ENCODE measurements at places on chromosomes 16 and 17.

DNA sequence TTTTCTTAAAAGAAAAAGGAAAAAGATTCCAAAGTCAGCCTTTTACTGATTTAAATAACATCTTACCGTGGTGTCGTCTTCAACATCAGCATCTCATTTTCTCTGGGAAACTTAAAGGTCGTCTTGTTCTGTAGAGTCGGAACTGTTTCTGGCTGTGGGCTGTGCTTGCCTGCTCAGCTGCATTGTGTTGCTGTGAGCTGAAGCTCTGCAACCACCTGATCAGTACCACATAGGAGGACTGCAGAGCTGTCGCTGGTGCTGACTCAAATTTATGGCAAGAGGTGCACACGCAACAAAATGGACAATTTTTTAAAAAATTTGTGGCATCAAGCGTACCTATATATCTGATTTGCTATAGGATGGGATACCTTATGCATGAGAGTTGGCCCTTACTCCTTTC, at the start of gene OMG:
OMG (minus strand) TSS at position 150 of the 400 bp plus-strand sequence. CDS start 908 bp downstream, outside the sequence.
- H3K36me3 ChIP-seq, result peaks cover under 1% of the 10 kb centered on the region
- no peak within 1 kb of the TSS for H3K4me3 ChIP-seq
- no peak for DNase-seq
- H3K4me1 ChIP-seq, result no peaks in the 10 kb centered on the region
- H3K27me3 ChIP-seq, result no peaks in the 10 kb centered on the region

GRCh38 chr16:83630979-83631378, 176.8 kb upstream of the HSBP1 start:
- DNase-seq, result no peak
- no peaks in the 10 kb centered on the region for H3K27me3 ChIP-seq
- H3K4me3 ChIP-seq, result no peak overlapping the region
- H3K27ac ChIP-seq, result no peak overlapping the region

DNA sequence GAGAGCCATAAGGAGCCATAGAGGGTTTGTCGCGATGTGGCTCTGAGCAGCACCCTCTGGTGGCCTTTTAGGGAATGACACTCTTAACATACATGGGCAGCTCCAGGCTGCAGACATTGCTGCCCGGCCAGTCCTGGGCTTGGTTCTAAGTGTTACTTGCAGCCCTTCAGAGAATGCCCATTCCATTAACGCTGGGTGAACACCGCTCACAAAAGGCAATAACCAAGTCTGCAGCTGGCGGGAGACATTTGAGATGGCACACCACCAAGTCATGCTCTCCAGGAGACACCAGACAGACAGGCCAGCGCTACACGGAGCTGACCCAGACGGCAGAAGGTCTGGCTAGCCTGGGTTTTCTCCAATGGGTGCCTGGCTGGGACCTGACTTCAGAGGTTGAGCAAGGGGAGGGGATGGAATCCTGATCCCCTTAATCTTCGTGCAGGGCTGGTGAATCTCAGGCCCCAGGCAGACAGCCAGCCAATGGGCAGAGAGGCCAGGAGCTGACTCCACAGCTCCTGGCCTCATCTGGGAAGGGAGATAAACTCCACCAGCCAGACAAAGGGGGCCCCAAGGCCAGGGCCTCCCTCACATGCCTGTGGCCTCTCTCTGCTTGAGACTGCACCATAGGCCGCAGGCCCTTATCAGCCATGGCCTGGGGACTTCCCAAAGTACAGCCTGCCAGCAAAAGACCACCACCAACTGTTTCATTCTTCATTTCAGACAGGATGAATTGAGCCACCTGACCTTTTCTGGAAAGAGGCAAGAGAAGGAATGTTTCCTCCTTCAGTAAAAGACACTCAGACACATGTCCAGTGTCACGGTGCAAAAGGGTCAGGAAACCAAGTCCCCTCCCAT, 58.8 kb downstream of the ZDHHC7 start:
- no peak overlapping the region for H3K4me3 ChIP-seq
- DNase-seq, result no peak
- no peaks in the 10 kb centered on the region for H3K36me3 ChIP-seq
- H3K27me3 ChIP-seq, result no peaks in the 10 kb centered on the region

DNA sequence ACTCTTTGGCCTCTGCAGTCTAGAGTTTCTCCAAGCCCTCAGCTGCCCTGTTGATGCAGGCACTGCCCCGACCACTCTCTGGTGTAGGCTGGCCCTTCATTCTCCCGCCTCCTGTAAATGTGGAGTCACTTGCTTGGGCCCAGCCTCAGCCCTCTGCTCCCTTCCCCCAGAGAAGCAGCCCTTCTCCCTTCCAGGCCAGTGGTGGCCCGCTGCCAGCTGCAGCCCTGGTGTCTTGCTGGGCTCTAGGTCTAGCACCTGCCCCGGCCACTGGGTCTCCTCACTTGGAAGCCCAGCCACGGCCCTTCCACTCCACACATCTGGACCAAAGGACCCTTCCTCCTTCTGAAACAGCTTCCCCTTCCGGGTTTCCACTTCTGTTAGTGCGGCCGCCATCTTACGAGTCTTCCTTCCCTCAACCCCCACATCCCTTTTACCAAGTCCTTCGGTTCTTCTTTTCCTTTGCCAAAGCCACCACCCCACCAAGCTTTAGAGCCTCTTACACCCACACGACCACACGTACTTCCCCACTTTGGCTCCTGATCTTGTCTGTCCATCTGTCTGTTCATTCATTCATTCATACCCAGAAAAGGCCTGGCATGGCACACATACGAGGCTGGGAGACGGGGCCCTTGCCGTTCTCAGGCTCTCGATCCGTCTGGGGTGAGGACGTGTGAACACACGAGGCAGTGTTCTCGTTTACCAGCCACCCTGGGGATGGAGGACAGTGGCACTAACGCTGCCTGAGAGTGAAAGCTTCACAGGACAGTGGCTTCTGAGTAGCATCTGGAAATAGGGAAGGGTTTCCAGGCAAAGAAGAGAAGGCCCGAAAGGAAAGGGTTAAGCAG, 68.0 kb downstream of the ABR start:
- no peak for DNase-seq
- peak overlapping the region; percentile 89 for H3K27ac ChIP-seq
- H3K36me3 ChIP-seq, result no peaks in the 10 kb centered on the region
- no peaks in the 10 kb centered on the region for H3K27me3 ChIP-seq

GRCh38 chr16:74775255-74775654, 635 bp upstream of the FA2H start:
- no peak for DNase-seq
- H3K27ac ChIP-seq, result peak overlapping the region; percentile 64
- no peaks in the 10 kb centered on the region for H3K27me3 ChIP-seq
- no peaks in the 10 kb centered on the region for H3K36me3 ChIP-seq

- peak overlapping the region; percentile 67 for H3K27ac ChIP-seq
- peaks cover 29% of the 10 kb centered on the region for H3K4me1 ChIP-seq
- H3K4me3 ChIP-seq, result no peak overlapping the region
- no peak for DNase-seq
- no peaks in the 10 kb centered on the region for H3K36me3 ChIP-seq
These were observed 48.7 kb downstream of the TENT4B start for GRCh38 chr16:50201787-50202186.

DNA sequence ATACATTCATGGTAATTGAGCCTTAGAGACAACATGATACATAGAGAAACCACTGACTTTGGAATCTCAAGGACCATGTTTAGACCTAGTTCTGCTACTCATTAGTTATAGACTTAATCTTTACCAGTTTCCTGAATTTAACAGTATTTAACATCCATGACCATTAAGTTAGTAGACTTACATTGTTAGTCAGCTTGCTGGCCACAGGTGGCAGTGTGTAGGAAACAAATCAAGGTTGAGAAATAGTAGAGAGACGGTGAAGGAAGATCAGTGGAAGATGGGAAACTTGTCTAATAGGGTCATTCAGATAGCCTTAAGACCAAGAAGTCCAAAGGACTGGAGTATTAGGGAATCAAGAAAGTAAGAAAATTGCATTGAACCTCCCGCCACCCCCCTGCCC, 31.0 kb downstream of the OMG start:
- no peak overlapping the region for H3K27ac ChIP-seq
- no peak for DNase-seq
- H3K27me3 ChIP-seq, result no peaks in the 10 kb centered on the region
- peaks cover 63% of the 10 kb centered on the region for H3K36me3 ChIP-seq
- H3K4me3 ChIP-seq, result no peak overlapping the region

GRCh38 chr17:75731716-75732498, 10.6 kb downstream of the ITGB4 start:
- no peak overlapping the region for H3K4me3 ChIP-seq
- peaks cover 5% of the 10 kb centered on the region for H3K4me1 ChIP-seq

DNA sequence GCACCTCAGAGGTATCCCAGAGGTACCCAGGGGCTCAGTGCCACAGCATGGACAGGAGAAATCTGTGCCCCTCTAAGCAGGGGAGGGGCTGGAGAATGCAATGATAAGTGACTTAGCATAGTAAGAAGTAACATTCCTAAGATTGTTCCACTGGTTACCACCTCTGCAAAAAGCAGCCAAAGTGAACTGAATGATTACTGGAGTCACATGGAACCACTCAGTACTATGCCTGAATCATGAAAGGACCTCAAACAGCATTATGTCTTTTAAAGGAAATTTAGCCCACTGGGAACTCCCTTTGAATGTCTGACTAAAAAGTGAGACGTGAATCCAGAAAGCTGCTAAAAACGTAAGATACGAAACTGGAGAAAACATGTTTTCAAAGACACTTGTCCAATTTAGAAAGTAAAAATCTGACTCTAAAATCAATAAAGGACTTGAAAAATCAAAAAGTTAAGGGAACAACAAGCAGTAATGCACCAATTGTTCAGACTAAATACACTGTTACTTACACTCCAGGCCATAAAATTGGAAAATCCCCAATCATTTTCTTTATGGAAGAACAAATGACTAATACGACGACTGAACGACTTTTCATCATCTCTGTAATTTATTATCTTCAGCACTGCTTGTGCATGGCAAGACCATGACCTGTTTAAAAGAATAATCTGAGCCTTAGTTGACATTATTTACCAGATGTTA, 38.6 kb downstream of the LITAFD start:
- H3K27ac ChIP-seq, result no peak overlapping the region
- peaks cover 23% of the 10 kb centered on the region for H3K4me1 ChIP-seq
- DNase-seq, result no peak
- H3K36me3 ChIP-seq, result peaks cover 55% of the 10 kb centered on the region

GRCh38 chr16:57757326-57757786, 21.8 kb downstream of the KATNB1 start:
- no peaks in the 10 kb centered on the region for H3K27me3 ChIP-seq
- H3K36me3 ChIP-seq, result no peaks in the 10 kb centered on the region
- H3K27ac ChIP-seq, result no peak overlapping the region
- DNase-seq, result no peak
- H3K4me1 ChIP-seq, result peaks cover 11% of the 10 kb centered on the region
- no peak overlapping the region for H3K4me3 ChIP-seq

DNA sequence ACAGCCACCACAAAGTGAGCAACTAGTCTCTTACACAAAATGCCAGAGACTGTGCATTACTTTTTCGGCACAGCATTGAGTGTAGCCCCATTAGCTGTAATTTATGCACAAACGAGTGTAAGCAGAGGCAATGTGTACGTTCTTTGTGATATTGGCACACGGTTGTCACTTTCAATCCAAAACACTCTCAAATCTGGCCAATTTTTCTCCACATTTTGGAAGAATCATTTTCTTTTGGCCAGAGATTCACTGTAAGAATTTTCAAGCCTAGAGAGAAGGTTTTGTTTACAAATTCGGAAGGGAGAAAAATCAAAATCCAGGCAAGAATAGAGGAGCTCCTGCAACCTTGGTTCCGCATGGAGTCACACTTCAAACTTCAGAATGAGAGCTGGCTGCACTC, 15.4 kb upstream of the KIF2B start:
- H3K4me3 ChIP-seq, result no peak overlapping the region
- H3K4me1 ChIP-seq, result no peaks in the 10 kb centered on the region
- H3K27me3 ChIP-seq, result no peaks in the 10 kb centered on the region
- DNase-seq, result no peak
- H3K36me3 ChIP-seq, result no peaks in the 10 kb centered on the region

DNA sequence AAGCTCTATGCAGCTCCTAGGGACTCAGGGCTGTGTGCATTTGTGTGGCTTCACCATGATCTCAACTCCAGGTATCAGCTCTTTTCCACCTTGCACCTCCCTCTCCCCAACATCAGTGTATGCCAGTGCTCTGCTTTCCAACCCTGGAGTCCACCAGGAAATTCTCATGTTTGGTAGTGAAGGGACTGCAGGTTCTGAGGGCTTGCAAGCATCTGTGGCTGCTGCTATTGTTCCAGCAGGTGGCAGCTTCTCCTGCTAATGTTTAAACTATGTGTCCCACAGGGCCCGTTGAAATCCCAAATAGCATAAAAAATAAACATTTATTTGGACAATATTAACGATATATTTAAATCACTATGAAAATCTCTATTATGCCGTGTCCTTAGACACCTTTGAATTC, 82.0 kb downstream of the RGS9 start:
- no peak for DNase-seq
- no peaks in the 10 kb centered on the region for H3K27me3 ChIP-seq
- H3K4me3 ChIP-seq, result no peak overlapping the region
- H3K27ac ChIP-seq, result no peak overlapping the region
- no peaks in the 10 kb centered on the region for H3K4me1 ChIP-seq

DNA sequence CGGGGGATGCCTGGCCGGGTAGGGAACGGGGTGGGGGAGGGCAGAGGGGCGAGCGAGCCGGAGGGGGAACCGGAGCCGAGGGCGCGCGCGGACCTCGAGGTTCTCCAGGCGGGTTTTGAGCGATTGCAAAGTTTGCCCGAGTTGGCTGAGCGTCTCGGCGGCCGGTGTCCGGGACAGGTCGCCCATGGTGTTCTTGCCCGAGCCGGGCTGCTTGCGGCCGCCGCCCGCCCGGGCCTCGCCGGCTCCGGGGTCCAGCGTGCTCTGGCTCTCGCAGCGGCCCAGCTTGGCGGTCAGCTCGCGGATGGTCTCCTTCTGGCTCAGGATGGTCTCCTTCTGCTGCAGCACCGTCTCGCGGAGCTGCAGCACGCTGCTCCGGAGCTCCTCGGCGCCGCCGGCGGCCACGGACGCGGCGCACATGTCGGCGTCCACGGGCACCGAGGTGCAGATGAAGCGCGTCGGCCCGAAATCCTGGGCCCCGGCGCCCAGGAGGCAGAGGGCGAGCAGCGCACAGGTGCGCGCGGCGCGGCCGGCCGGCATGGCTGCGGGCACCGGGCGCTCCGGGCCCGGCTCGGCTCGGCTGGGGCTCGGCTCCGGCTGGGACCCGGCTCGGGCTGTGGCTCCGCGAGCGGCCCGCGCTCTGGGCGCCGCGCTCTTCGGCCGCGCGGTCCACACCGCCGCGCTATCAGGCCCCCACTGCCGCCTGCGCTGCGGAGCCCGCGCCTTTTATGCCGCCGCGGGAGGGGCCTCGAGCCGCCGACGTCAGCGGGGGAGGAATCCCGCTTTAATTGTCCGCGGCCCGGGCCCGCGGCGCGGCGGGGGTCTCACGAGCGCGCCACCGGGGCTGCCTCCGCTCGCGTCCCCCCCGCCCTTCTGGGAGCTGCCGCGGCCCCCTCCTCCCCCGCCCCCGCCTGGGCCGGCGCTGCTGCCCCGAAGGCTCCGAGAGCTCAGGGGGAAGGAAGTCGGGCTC, at the start of gene NPTX1:
NPTX1 (minus strand) TSS at position 698 of the 967 bp plus-strand sequence; CDS start at position 537, 161 bp downstream.
- H3K27ac ChIP-seq, result no peak within 1 kb of the TSS
- H3K36me3 ChIP-seq, result no peaks in the 10 kb centered on the region
- peaks cover 27% of the 10 kb centered on the region for H3K4me1 ChIP-seq
- peaks cover 40% of the 10 kb centered on the region for H3K27me3 ChIP-seq
- no peak for DNase-seq
- H3K4me3 ChIP-seq, result peak within 1 kb of the TSS; percentile 41

GRCh38 chr16:81241706-81242105, 3.2 kb downstream of the BCO1 start:
- H3K4me3 ChIP-seq, result no peak overlapping the region
- no peaks in the 10 kb centered on the region for H3K36me3 ChIP-seq
- peak overlapping the region; percentile 17 for H3K27ac ChIP-seq
- no peaks in the 10 kb centered on the region for H3K4me1 ChIP-seq
